Large intestine (tissue), 12 donors: ENCODE measurements at places on chromosomes 3 and 15.

GRCh38 chr3:126268866-126269265 lies 88.3 kb downstream of the KLF15 start:
- no peak for DNase-seq

DNA sequence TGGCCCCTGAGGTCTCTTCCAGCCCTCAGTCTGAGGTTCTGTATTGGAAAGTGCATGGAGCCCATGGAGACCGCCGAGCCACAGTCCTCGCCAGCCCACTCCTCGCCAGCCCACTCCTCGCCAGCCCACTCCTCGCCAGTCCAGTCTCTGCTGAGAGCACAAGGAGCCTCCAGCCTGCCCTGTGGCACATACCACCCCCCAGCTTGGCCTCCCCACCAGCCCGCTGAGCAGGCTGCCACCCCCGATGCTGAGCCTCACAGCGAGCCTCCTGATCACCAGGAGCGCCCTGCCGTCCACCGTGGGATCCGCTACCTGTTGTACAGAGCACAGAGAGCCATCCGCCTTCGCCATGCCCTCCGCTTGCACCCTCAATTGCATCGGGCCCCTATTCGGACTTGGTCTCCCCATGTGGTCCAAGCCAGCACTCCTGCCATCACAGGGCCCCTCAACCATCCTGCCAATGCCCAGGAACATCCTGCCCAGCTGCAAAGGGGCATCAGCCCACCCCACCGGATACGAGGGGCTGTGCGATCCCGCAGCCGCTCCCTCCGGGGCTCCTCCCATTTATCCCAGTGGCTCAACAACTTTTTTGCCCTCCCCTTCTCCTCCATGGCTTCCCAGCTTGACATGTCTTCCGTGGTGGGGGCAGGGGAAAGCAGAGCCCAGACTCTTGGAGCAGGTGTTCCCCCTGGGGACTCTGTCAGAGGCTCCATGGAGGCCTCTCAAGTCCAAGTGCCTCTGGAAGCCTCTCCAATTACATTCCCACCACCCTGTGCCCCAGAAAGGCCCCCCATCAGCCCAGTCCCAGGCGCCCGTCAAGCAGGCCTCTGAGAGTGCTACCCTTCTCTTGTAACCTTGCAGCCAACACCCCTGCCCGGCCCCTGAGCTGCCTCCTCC lies 40.9 kb downstream of the PML start:
- no peak for DNase-seq

- no peak for DNase-seq
Observed at GRCh38 chr15:65226221-65226620, 14.9 kb upstream of the CILP start.

GRCh38 chr3:71341721-71342120 lies 241.8 kb downstream of the FOXP1 start:
- DNase-seq, result no peak

DNA sequence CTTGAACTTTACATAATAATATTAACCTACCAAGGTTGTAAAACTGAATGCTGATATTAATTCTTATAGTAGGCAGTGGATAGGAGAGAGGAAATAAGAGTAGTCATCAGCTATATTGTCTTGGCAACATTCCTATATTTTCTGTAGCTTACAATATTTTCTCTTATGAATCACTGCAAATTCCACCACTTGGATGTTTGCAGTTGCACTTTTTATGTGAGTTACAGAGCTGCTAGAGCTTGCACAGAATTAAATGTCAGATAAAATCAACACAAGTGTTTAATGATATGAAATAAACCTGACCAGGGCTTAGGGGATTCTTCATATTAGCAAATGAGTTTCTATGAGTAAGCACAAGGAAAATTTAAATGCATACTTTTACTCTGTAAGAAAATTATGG lies 1710.1 kb downstream of the SI start:
- DNase-seq, result no peak

- no peak for DNase-seq
Observed at GRCh38 chr3:18988614-18989229, 159.6 kb upstream of the KCNH8 start.

GRCh38 chr3:173739726-173740125 lies 342.2 kb downstream of the NLGN1 start:
- no peak for DNase-seq

- no peak for DNase-seq
Observed at GRCh38 chr3:148600440-148600839, 97.3 kb upstream of the AGTR1 start.

DNA sequence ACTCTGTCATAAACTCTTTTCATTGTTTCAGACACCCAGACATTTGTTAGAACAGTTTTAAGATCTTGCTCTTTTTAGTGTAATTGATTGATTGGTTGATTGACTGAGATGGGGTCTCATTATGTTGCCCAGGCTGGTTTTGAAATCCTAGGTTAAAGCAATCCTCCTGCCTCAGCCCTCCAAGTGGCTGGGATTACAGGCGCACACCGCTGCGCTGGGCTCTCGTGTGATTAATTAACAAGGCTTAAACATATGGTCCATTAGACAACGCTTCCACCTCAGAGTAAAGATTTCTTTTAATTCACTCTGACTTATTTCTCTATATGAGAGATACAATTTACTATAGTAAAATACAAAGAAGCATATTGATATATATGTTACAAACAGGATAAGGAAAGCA lies 114.0 kb upstream of the C2CD4B start:
- DNase-seq, result no peak
